ENCODE measurements at places on chromosomes 5 and 9.
A peak's percentile ranks its signal among the peaks of the same experiment; 100 is the strongest.

DNA sequence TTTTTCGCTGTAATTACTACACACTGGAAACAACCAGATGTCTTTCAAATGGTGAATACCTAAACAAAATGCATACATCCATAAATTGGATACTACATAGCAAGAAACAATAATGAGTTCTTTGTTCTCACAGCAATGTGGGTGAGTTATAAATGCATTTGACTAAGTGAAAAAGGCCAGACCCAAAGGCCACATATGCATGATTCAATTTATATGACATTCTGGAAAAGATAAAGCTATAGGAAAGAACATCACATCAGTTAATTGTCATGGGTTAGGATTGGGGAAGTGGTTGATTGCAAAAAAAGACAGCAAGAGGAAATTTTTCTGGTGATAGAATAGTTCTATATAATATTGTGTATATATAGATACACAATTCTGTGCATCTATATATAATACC, 198.9 kb downstream of the CYLC2 start:
- DNase-seq, result no peak

DNA sequence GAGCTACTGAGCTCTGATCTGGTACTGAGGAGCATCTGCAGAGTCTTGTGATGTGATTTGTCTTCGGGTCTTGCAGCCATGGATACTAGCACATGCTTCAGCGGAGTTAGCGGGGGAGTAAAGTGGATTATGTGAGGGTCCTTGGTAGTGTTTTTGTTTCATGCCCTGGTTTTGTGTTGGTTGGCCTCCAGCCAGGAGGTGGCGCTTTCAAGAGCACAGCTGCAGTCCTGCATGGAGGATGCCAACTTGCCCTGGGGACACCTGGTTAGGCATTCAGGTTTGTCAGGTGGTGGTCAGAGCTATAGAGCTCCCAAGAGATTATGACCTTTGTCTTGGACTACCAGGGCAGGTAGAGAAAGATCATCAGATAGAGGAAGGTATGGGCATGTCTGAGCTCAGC, 185.8 kb upstream of the CDH6 start:
- DNase-seq, result no peak

DNA sequence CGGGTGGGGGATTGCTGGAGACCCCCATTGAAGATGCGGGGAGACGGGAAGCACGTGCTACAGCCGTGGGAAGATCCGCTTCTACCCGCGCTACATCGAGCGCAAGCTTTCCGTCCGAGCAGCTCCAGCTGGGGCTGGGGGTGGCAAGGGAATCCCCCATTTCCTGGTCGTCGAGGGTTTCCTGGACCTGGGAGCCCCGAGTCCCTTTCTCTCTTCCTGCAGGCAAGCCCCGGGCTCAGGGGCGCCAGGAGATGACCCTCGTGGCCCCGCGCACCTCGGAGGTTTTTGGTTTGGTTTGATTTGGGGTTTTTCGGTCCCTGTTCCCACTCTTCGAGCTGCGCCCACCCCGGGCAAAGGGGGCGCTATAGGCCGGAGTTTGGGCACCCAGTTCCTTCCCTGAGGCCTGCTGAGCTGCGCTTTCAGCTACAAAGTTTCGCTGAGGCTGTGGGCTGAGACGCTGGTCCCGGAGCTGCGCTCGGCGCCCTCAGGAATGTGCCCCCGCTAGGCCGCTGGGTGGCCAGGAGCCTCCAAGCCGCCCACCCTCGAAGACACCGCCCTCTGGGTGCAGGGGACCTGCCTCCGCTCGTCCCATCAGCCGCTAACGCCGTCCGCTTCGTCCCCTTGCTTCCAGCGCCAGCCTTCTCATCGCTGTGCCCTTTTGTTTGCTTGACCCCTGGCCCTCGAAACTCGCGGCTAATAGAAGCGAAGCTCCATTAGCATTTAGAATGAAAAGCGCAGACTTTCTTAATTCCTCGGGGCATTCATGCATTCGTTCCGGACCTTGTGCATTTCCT, 2.9 kb downstream of the NR4A3 start:
- DNase-seq, result peak; percentile 31

DNA sequence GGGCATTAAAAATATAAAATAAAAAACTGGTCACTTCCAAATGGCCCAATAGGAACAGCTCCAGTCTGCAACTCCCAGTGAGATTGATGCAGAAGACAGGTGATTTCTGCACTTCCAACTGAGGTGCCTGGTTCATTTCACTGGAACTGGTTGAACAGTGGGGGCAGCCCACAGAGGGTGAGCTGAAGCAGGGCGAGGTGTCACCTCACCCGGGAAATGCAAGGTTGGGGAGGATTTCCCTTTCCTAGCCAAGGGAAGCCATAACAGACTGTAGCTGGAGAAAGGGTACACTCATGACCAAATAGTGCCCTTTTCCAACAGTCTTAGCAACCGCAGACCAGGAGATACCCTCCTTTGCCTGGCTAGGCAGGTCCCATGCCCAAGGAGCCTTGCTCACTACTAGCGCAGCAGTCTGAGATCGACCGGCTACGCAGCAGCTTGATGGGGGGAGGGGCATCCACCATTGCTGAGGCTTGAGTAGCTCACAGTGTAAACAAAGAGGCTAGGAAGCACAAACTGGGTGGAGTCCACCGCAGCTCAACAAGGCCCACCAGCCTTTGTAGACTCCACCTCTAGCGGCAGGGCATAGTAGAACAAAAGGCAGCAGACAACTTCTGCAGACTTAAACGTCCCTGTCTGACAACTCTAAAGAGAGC, 12.7 kb downstream of the RLN1 start:
- DNase-seq, result peak; percentile 5

DNA sequence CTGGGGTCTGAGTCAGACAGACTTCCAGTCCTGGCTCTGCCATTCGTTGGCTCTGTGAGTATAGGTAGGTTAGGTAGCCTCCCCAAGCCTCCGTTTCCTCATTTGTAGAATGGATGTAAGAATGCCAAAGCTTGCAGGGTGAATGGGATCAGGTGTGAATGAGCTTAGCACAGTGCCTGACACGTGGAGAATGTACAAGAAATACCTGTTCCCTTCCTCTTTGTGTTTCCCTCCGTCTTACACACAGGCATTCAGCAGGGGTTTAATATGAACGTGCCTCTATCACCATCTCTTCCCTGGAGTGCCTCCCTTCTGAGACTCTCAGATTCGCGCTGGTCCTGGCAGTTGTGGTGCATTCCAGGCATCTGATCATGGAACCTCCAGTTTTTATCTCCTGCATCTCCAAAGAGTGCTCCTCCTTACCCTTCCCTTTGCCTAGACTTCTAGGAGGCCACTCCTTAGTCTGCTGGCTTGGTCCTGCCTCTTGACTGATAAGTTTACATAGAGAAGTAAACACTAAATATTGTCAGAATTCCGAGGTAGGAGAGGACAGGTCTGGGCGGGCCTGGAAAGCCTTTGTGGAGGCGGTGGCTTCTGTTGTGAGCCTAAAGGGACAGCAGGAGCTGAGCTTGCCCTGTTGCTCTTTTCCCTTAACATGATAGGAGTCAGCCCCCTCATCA, 199.4 kb downstream of the AOPEP start:
- DNase-seq, result no peak

GRCh38 chr5:118552146-118552545, 436.2 kb downstream of the DTWD2 start:
- DNase-seq, result no peak

- DNase-seq, result peak; percentile 48
Observed at GRCh38 chr5:72486371-72486770, 20.8 kb downstream of the ZNF366 start.

DNA sequence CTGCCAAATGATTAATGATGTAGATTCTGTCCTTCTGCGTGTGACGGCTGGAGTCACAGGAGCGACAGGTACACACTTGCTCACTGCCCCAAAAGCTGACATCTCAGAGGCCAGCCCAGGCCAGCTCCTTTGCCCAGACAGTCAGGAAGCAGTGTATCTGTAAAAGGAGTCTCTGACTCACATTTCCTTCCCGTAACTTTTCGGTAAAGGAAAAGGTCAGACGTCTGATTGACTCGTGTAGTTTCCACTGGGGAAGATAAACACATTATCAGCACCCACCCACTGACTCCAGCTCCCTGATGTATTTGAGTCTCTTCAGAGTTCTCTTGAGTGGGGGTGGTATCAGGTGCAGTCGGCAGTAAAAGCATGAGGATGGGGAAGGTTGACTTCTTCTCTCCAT, 64.4 kb upstream of the WWC1 start:
- DNase-seq, result no peak

GRCh38 chr5:138528744-138529469, 14.1 kb downstream of the ETF1 start:
- no peak for DNase-seq

DNA sequence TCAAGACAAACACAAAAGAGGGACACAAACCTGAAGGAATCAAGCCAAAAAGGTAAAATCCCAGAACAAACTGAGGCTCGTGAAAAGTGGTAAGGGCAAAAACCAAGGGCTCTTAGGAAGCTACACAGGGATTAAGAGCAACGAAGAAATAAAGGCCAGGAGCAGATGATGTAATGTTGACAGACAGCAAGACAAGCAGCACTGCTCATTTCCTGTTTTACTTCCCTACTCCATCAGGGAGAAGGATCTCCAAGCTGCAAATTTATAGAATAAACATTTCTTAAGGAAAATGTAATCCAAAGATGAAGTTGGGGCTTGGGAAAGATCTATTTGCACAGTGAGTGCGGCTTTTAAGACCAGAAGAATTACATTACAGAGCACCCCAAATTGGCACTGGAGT, 182.3 kb upstream of the MAP1B start:
- peak; percentile 59 for DNase-seq

GRCh38 chr9:123425261-123425821, 69.3 kb downstream of the CRB2 start:
- no peak for DNase-seq

DNA sequence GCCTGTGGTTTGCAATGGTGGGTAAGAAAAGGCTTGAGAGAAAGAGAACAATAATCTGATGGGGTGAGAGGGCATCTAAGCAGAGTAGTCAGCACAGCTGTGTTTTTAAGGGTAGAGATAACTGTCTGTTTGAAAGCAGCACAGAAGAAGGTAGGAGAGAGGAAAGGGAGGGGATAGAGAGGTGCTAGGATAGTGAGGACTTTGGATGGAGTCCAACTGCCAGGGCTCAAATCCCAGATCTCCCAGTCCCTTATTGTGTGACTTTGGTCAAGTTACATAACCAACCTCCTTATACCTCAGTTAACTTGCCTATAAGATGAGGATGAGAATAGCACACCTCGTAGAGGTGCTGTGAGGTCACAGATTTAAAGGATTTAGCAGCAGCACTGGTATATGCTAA, 55.6 kb downstream of the GPR21 start:
- no peak for DNase-seq

- no peak for DNase-seq
Observed at GRCh38 chr5:131019111-131019510, 145.9 kb downstream of the HINT1 start.

- DNase-seq, result peak; percentile 69
Observed at GRCh38 chr5:109689740-109690241, at the start of gene MAN2A1. Gene MAN2A1 (plus strand): TSS chr5:109689927. CDS start chr5:109690418, 491 bp downstream.

DNA sequence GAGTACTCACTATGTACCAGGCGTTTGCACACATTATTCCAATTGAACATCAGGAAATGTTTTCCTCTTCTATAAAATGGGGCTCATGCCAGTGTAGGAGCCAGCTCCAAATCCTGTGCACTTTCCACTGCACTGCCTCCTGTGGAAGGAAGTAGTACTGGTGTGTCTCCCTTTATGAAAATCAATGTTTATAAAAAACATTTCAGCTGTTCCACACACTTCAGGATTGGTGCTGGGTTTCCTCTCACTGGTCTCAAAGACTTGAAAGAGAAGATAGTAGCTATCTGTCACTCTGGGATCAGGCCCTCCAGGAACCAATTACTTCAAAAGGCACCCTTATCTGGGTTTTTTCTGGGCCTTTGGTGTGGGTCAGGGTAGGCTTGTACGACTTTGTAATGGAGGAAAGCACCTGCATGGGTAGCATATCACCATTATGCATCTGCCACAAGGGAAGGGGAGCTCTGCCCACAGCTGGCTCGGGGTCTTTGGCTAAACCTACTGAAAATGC, 32.5 kb downstream of the RAB14 start:
- no peak for DNase-seq

- peak; percentile 96 for DNase-seq
Observed at GRCh38 chr9:76576344-76576743, 117.4 kb downstream of the GCNT1 start.

- DNase-seq, result no peak
Observed at GRCh38 chr9:97602430-97602829, 30.7 kb downstream of the TSTD2 start.

- DNase-seq, result no peak
Observed at GRCh38 chr5:88698290-88698689, 184.7 kb downstream of the MEF2C start.

GRCh38 chr5:675871-676698, 17.1 kb downstream of the TPPP start:
- no peak for DNase-seq
